ENCODE measurements at places on chromosomes 4 and X.

DNA sequence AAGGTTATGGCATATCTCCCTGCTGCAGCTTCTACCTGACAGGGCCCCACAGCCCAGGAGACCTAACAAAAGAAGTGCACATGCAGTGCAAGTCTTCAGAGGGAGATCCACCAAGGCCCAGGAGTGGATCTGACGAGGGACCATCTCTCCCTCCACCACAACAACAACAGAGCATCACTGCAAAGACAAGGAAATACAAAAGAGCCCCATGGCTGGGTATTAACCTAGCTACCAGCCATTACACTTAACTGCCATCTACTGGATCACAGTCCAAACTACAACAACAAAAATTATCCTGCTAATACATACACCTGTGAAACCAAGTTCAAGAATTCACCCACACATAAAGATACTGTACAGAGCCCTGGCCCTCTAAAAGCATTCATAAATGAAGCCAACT lies 280.2 kb upstream of the SLC7A11 start:
- no peak for DNase-seq

DNA sequence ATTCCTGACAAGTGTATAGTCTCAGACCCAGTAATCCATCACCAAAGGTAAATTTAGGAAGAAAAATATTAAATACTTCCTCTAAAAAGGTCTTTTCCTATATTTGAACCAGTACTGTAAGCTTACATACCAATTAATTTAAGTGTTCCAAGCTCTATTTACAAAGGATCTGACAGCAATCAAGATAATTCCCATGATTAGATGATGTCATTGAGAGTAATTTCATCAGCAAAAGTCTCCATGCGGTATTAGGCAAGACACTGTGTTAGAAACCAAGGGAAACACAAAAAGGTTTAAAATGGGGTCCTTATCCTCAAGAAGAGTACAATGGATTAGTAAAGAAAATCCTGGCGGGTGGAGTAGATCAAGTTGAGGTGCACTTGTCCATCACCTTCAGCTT lies 198.5 kb downstream of the PRDM5 start:
- DNase-seq, result no peak

- no peak for DNase-seq
Observed at GRCh38 chrX:44580466-44580865, 37.8 kb upstream of the FUNDC1 start.

DNA sequence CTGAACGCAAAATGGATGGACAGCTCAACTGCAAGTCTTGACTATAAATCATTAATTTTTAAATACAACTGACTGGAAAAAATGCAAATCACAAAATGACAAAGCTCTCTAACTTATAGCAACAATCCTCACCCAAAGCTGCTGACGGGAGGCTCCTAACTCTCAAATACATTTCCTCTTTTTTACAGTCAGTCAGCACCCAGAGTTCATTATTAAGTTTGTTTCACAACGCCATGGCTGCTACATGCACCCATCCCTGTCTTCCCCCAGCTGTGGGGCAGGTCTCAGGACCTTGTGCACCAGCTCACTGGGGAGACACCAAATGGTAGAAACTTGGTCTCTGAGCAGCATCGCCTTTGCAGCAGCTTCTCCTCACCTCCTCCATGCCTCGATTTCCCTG lies 97.6 kb downstream of the SLC34A2 start:
- no peak for DNase-seq

DNA sequence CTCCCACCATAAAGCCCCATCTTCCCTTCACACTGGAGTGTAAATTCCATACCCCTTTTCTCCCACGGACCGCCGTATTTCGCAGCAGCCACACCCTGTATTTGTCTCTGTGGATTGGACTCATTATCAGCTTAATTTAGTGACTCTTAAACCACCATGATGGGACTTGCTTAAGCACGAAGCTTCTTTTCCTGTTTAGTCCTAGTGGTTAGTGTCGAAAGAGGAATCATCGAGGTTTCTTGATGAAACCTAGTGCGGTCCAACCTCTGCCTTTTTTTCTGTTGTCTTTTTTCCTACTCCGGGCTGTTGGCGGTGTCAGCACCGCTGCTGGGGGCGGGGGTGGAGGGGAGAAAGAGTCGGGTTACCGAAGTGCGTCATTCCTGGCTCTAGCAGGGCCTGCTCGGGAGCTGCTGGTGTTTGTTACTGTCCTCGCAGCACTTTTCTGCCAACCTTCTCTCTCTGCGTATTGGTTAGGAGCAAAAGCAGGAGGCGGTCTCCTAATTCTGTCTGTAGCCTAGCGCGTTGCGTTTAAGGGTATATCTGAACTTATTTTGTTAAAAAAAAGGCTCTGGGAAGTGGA lies 1.4 kb downstream of the STAG2 start:
- DNase-seq, result peak; percentile 39

- DNase-seq, result no peak
Observed at GRCh38 chr4:25032126-25032525, 1.4 kb upstream of the LGI2 start.

DNA sequence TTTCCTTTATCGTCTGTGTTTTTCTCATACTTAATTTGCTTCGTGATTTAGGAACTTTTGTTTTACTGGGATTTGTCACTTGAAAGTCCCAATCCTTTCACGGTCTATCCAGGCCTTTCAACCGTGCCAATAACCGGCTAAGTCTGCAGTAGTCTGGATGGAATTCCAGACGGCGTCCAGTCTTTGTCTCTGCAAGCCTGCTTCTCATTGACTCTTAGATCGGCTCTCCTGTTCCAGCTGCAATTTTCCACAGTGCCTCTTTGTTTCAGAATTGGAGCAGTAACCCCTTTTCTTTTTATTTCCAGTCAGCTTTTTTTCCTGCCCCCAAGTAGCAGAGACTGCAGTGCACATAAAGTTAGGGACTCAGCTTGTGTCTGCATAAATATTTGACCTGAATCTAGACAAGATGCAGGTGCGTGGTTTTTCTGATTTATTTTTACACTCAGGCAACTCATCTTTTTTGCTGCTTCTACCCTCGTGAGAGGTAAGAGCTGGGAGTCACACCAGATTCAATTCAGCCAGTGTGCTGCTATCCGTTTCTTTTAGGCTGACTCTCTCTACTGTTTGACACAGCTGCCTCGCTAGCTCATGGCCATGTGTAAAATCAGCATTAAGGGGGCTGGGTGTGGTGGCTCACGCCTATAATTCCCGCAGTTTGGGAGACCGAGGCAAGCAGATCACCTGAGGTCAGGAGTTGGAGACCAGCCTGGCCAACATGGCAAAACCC lies 37.4 kb upstream of the DHRSX start:
- DNase-seq, result no peak

- no peak for DNase-seq
Observed at GRCh38 chrX:76420237-76420636, 7.3 kb upstream of the MAGEE1 start.

DNA sequence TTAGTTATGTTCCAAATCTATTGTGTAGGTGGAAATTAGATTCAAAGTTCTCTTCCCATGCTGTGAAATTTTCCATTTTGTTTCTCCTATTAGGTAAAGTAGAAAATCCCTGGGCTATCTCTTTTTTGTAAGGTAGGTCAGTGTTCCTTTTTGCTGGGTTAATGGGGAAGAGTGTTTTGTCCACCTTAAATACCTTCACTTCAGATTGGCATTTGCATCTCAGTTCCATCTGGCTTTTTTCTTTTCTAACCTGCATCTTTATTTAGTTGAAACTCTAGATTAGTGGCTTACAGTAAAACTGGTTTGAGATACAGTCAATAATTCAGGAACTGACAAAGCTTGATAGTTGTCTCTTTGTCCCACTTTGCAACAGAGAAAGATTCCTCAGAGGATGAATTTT lies 1115.8 kb downstream of the PDHA2 start:
- no peak for DNase-seq

DNA sequence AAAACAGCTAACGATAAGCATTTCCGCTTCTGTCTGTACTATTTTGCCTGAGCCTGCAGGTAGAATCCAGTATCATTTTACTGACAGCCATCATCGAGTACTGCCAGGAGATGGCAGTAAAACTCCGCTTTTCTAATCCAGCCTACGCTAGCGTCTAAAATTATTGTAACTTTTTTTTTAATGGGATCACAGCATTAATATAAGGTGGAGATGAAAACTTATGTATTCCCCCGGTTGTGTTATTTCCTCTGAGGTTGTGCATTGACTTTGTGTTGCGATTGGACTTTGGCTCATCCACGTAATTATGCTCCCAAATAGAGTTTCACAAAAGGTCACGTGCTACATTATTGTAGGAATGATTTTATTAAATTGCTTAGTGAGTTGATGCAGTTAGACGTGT lies 248.1 kb downstream of the C4orf33 start:
- DNase-seq, result no peak

DNA sequence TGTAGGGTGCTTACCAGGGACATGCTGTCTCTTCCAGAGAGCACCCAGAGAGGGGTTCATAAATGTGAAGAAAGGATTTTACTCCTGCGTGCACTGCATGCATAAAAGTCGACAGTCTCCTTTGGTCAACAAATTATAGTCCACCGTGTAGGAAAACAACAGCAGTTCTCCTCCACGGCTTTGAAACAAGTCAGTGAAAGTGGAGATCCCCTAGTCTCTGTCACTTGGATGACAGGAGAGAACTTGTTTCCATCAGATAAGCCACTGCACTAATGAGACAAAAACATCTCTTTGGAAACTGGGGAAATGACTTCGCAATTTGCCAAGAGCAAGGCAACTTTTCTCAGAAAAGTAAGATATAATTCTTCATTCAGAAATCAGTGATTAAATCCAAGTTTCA lies 9.7 kb downstream of the UNC5C start:
- no peak for DNase-seq

- DNase-seq, result no peak
Observed at GRCh38 chrX:103461156-103461555, 58.1 kb downstream of the RAB40A start.

DNA sequence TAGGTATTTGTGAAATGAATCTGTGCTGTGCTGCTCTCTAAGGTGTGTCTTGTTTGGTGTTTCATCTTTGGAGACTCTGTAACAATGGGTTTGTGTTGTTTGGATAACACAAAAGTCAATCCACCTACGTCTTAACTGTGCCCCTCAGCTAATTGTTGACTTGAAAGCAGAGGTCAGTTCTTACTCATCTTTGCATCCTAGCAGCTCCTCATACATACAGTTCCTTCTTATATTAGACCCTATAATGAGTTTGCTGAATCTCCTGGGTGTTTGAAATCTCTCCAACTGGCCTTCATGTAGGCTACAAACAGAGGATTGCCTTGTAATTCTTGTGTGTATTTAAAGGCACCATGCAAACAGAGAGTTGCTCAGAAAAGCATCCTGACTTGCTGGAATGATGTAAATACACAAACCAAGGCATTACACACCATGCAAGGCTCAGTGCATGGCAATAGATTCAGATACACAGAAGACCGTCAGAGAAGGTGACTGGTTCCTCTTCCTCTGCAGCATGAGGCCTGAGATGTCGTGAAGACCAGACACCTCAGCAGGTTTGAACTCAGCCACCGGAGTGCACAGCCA lies 220.0 kb upstream of the JADE1 start:
- no peak for DNase-seq

DNA sequence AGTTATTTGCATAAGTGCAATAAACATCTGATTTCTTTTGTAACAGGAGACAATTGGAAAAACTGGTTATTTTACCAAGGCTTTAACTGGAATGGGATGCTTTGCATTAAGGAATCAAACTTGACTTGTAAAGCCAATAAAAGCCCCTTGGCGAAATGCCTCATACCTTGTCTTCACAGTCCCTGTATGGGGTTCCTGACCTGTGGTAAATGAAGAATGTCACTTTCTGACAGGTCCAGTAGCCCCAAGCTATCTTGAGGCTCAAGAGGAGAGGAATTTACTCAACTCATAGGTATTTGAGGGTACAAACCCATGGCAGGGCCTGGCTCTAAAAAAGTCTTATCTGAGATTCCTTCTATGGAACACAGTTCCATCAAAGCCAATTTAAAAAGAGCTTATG lies 78.0 kb downstream of the ACOX3 start:
- no peak for DNase-seq

DNA sequence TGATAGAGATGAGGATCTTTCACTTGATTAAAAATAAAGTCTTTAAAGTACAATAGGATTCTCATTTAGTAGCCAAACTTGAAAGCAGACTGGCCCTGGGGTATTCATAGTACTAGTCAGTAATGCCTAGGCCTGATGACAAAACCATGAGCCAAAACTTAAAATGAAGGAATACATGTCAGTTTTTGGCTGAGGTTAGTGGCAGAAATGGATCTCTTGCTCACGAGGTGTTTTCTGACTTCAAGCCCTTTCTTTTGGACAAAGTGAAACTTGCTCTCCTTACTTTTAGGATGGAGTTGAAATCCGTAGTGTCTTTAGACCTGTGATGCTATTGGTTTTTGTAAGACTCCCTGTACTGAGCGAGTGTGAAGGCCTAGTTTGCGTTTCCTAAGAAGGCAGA lies 157.7 kb downstream of the CCNG2 start:
- DNase-seq, result no peak

DNA sequence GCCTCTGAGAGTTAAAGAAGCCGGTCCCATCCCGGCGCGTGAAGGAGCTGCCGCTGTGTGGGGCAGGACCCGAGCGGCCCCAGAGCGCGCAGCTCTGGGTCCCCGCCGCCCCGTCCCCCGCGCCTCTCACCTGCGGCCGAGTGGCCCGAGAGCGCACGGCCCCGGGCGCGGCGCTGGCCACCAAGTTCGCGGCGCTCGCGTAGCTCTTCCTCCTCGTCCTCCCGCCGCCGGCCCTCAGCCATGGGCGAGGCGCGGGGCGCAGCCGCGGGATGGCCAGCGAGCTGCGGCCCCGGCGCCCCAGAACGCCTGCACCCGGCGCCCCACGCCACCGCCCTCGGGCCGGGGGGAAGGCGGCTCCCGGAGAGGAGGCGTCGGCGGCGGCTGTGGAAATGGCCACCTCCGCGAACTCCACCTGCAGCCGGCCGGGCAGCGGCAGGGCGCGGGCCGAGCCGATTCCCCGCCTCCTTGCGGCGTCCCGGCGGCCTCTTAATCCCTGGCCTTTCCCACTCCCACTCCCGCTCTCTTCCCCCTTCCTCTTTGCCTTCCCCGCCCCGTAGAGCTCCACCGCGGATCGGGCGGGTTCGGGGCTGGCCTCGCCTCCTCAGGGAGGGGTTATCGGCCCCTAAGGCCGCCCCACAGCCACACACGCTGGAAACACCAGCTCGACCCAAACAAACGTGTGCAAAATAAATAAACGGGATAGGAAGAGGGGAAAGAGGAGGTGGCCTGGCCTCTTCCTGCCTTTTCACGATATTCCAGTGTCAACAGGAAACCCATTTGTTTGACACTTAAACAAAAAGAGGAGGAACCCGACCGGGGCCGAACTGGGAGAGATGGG lies at the start of gene SH3D19:
Gene SH3D19 (minus strand): TSS at position 495 of the 838 bp plus-strand sequence. CDS start 253 bp downstream, at position 242.
- DNase-seq, result no peak

- DNase-seq, result no peak
Observed at GRCh38 chr4:26566133-26566532, 17.8 kb upstream of the TBC1D19 start.

DNA sequence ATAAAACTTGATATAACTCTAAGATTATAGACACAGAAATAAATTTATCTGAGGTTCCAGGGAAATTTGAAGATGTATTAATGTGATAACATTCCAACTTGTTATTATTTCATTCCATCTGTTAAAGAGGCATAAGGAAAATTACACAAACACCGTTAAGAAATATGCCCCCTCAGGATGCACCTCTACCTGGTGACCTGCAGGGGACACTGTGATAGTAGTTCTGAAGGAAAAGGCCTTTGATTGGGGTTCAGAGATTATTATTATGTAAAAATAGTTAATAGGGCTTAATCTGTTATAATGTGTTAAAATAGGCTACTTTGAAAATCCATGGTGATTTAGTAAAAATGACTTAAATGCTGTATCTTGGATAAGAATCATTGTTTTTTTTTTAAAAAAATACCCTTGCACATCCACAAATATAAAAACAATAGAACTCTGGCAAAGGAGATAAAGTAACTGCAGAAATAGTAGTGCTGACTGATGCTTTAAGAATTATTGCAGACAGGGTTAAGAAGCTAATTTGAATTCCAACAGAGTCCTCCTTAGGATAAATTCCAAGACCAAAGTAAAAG lies 6.1 kb upstream of the ABRAXAS1 start:
- no peak for DNase-seq

Data from stimulated activated CD8-positive, alpha-beta memory T cell treated with anti-CD3 and anti-CD28 coated beads, Interleukin-4, amount 100 ng/mL, for 1 hour (primary cell).